ENCODE measurements at places on chromosomes 13 and 19.
A peak's percentile ranks its signal among the peaks of the same experiment; 100 is the strongest.

GRCh38 chr13:29875646-29876045, 25.2 kb upstream of the UBL3 start:
- no peak for DNase-seq

GRCh38 chr19:2983351-2984214, 6.2 kb downstream of the TLE6 start:
- peak; percentile 41 for DNase-seq

DNA sequence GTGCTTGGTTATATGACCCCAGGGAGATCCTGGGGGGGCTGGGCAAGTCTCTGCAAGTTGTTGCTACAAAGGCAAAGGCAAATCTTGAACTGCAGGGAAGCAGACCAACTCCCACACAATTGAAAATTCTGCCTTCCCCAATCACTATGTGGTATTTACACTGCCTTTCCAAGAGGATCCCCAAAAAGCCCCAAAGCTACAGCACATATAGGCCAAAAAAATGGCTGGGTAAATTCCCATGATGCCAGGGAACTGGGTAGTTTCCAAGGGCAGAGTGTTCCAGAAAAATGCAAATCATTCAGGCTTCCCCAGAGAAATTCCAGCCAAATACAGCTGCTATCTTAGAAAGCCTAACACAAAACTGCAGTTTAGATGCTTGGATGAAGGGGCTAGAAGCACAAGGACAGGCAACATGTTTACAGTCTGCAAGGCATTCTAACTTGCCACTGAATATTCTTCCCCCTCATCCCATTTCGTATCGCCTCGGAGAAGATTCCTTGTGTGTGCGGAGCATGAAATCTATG, 6.2 kb downstream of the FOXO1 start:
- DNase-seq = no peak

GRCh38 chr13:99962242-99962641, 9.3 kb downstream of the ZIC5 start:
- no peak for DNase-seq

DNA sequence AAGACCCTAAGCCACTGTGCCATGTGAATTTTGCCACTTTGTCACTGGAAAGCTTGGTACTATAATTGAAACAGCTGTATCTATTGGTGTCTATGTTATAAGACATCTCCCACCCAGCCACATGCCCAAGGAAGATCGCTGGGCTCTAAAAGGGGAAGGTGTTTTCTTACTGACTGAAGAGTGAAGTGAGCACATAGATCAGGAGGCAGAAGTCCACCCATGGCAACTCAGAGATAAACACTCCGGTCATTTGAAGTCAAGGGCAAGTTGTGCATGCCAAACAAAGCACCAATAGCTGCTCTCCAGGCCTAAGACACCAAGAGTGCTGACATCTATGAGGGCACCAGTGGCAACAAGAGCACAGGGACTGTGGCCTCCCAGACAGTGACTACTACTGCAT, 153.8 kb downstream of the KCTD12 start:
- no peak for DNase-seq

- no peak for DNase-seq
Observed at GRCh38 chr13:33015791-33016323, 366 bp upstream of the KL start.

GRCh38 chr19:46931202-46931601, 70.4 kb downstream of the ARHGAP35 start:
- peak; percentile 24 for DNase-seq

DNA sequence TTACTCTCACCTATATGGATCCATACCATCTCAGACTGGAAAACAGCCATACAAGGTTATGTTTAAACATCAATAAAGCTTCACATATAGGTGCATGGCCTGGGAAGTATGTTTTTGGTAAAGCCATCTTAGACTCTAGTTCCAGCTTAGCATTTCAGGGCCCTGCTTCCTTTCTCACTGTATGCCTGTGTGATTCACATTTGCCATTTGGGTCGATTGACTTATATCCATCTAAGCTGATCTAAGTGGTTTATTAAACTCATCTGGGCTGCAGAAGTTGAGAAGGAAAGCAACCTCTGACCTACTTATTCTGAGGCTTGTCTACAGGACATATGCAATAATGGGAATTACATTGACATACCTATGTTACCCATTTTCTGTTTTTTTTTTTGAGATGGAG, 33.5 kb downstream of the ZNF506 start:
- DNase-seq = no peak

- DNase-seq = no peak
Observed at GRCh38 chr13:32987462-32987861, 28.8 kb upstream of the KL start.

- DNase-seq = no peak
Observed at GRCh38 chr13:31949486-31949885, 82.1 kb upstream of the FRY start.

DNA sequence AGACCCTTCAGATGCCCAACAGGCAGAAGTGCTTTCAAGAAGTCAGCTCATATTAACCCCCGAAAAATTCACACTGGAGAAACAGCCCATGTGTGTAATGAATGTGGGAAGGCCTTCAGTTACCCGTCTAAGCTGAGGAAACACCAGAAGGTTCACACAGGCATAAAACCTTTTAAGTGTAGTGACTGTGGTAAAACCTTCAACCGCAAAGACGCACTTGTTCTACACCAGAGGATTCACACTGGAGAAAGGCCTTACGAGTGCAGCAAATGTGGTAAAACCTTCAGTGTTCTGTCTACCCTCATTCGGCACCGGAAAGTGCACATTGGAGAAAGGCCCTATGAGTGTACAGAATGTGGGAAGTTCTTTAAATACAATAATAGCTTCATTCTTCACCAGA, 8.6 kb downstream of the ZNF584 start:
- DNase-seq = no peak

GRCh38 chr13:67440236-67440975, 210.3 kb upstream of the PCDH9 start:
- DNase-seq = no peak

- DNase-seq = no peak
Observed at GRCh38 chr13:37164635-37165034, 59.2 kb upstream of the CSNK1A1L start.

DNA sequence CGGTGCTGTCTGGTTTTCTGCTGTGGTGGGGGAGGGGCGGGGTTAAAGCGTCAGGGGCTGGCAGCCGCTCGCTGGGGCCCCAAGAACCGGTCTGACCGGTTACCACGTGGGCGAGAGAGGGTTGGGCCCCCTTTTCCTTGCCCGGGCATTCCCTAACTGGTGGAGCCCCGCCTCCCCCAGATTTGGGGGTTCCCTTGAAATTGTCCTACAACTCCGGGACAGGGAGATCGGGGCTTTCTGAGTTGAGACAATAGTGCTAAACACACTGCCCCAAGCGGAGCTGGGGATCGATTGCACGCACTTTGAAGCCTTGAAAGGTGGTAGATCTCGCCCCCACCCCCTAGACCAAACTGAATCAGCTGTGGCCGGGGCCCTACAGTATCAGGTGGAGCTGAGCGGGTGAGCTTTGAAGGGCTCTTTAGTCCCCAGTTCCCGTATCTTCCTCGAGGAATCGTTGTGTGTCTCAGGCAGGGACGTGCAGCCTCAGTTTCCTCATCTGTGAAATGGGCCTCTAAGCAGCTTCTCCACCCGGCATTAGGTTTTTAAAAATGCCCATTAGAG, 4.8 kb downstream of the IER2 start:
- DNase-seq = no peak

- no peak for DNase-seq
Observed at GRCh38 chr13:94053986-94054593, 425.4 kb downstream of the DCT start.

DNA sequence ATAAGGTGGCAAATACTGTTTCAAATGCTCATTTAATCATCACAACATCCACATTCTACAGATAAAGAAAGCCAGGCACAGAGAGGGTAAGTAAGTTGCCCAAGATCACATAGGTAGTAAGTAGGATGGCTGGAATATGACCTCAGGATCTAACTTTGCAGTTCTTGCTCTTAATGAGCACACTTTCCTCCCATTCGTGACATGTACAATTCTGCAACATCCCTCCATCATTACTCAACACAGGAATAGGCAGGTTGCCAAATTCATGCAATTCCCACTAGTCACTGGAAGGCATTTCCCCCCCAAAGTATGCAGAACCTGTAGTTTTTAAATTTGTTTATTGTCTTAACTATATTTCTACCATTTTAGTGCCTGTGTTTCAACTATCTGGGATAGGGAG, 109.2 kb downstream of the OLFM4 start:
- no peak for DNase-seq

DNA sequence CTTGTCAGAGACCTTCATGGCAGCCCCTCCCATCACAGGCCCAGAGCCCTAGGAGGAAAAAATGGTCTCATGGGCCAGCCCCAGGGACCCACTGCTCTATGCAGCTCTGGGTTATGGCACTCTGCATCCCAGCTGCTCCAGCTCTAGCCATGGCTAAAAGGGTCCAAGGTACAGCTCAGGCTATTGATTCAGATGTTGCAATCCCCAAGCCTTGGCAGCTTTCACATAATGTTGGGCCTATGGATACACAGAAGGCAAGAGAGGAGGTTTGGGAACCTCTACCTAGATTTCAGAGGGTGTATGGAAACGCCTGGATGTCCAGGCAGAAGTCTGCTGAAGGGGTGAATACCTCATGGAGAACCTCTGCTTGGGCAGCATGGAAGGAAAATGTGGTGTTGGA, 996.0 kb downstream of the PCDH9 start:
- no peak for DNase-seq

DNA sequence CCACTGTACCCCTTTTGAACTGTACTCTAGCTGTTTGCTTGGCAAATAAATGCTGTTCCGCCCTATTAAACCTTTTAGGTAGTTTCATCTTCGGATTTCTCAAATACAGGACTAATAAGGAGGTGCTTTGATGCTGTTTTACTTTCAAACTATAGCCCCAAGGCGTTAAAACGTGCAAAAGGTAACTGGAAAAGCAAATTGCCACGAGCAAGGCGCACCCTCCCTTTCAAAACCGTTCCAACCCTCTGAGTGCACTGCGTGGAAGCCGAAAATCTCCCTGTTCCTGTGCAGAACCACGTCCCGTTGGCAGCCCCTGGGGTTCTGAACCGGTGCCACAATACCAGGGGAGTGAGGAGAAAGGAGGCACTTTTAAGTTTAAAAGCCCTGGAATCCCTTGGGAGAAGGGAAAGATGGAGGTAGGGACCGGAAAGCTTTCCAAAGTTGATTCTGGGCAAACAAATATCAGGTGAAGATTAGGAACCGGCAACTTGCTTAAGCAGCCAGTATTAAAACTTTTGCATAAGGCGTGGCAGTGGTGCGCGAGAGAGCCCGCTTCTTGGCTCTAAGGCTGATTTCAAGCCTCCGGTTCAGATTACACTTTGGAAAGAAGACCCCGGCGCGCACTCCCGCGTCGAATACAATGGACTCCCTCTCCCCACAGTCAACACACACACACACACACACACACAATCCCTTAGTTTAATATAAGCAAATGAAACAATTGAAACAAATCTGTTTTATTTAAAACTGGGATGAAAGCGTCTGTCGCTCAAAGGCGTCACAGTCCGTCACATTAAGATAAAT, 9.5 kb downstream of the POU4F1 start:
- no peak for DNase-seq

GRCh38 chr13:65856431-65856830, 1373.7 kb downstream of the PCDH9 start:
- DNase-seq = no peak

- DNase-seq = no peak
Observed at GRCh38 chr19:48741129-48741999, 954 bp upstream of the RASIP1 start.

DNA sequence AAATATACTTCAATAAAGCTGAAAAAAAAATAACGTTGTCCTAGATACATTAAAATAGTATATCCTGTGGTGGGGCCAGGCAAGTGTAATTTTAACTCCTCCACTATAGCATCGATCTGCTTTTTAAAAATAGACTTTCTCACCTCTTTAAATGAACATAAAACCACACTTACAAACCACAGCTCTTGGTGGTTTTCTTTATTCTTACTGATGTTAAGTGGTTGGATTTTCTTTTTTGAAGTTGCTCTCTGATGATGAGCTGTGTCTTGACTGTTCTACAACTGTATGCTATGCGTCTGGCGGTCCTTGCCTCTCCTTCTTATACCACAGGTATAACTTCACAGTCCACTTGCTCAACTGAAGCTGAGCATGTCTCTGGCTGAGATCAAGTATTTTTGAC, 721.5 kb upstream of the KLHL1 start:
- no peak for DNase-seq

- no peak for DNase-seq
Observed at GRCh38 chr19:19259741-19260140, 13.4 kb downstream of the TM6SF2 start.

DNA sequence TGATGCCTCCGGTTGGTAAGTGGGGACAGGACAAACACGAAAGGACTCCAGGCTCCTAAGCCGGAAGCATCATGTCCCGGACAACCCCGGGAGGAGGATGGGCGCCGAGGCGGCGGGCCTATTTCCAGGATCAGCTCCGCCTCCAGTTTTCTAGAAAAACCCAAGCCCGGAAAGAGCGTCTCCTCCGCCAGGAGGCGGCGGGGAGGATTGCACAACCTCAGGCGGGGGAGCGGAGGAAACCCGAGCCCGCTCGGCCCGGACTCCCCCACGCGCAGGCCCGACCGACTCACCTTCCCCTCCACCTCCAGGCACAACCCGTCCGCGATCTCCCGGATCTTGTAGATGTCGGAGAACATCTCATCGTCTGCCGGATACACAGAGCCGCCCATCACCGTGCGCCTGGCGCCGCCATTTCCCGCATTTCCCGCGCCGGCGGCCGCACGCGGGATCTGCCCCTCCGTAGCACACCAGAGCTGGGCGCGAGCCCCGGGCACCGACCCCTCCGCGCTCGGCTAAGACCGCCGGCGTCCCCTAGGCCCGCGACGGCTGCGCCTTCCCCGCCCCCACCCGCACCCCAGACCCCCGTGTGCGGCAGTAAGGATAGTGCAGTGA, 455 bp downstream of the TPT1 start:
- DNase-seq = peak; percentile 86

- no peak for DNase-seq
Observed at GRCh38 chr13:27487776-27488175, 37.4 kb upstream of the MTIF3 start.

DNA sequence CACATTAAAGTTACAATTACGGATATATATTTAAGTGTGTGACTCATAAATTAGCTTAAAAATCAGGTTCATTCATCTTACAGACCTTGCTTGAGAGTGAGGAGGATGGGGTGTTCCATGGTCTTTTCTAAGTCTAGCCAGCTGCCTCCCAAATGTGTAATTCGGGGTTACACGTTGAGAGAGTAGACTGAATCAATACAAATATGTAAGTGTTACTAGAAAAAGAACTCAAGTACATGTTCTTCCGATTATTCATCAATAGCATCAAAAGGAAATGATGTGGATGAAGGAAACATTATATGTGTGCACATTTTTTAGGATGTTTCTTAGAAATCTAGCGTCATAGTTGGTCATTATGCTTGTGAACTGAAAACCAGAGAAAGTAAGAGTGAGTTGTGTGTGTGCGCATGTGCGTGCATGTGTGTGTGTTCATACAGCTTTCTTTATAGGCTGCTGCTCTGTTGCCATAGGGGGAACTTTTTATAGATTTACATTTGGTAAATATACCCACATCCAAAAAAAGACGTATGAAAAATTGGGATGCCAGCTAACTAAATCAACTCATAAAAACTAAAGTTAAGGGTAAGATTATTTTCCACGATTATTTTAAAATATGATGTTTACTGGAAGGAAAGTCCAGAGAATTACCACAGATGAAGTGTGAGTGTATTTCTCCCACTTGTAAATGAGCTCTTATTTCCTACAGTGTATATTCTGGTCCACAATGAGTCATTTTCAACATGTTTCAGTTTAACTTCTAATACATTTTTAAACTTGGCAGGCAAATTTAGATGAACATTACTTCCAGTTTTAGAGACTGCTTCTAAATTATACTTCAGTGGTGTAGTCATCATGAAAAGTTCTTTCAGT, 82.4 kb downstream of the PIBF1 start:
- no peak for DNase-seq
